Upper lobe of left lung (tissue), 6 donors: ENCODE measurements at places on chromosomes 5 and 9.

- no peak for DNase-seq
These were observed 179.0 kb downstream of the EBF1 start for GRCh38 chr5:158920736-158921135.

DNA sequence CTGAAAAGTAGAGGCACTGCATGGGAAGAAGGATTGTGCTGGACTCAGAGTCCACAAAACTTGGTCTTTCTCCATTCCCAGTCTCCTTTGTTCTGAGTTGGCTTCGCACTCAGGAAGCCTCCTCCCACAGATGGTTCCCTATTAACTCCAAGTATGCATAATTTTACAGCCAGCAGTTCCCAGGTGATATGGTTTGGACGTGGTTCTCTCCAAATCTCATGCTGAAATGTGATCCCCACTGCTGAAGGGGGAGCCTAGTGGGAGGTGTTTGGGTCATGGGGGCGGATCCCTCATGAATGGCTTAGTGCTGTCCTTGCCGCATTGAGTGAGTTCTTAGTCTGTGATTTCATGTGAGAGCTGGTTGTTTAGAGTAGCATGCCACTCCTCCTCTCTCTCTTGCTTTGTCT lies 86.6 kb downstream of the FEM1C start:
- peak; percentile 56 for DNase-seq

DNA sequence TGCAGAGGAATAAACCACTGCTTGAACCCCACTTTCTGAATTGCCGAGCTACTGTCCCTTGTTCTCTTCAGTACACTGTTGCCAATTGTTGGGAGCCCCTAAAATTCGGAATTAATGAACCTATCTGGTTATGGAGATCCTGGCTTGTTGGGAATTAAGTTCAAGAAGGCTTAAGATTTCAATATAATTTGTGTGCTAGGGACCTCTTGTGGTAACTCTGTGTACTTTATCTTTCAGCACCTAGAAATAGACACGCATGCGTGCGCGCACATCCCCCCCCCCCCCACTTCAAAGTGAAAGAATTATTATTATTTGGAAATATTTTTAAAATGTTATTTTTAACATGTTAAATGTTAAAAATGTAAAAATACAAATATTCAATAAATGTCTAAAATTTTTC lies 53.3 kb upstream of the FAM169A start:
- no peak for DNase-seq

GRCh38 chr9:68995776-68996175 lies 18.1 kb downstream of the PRKACG start:
- DNase-seq = no peak

DNA sequence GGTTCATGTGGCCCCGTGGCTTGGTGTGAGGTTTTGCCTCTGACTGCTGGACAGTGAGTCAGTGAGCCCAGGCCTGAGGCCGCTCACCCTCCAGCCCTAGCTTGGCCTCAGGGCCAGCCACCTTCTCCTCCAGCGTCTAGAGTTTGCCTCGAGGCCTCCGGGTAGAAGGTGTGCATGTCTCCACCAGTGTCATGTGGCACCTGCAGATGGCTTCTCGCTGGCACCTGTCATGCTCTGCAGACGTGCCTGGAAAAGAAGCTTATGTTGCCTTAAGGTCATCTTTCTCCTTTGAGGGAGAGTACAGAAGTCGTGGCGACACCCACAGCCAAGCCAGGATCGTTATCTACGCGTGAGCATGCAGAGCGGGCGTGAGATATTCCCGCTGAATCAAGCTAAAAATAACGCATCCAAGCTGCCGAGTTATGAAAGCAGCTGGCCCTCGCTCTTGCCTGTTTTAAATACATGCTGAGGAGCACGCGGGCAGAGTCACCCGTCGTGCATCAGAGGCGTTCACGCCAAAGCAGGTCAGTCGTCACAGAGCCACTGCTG lies 79.7 kb upstream of the FCN2 start:
- peak; percentile 44 for DNase-seq

DNA sequence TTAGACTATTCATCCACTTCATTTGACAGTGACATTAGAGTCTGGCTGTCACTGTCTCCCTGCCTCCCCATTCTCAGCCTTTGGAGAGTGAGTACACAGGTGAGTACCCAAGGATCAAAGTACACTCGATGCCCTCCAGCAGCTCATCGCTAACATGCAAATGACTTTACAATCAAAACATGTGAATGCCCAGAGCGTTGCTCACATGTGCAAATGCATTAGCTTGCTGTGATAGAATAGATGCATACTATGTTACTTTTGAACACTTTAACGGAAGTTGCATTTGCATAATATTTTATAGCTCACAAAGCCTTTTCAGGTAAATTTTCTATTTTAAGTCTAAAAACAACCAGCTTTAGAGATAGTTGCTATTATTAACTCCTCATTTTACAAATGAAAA lies 107.6 kb downstream of the SYK start:
- no peak for DNase-seq

- DNase-seq = no peak
These were observed 1.0 kb upstream of the MXD3 start for GRCh38 chr5:177312649-177313181.

DNA sequence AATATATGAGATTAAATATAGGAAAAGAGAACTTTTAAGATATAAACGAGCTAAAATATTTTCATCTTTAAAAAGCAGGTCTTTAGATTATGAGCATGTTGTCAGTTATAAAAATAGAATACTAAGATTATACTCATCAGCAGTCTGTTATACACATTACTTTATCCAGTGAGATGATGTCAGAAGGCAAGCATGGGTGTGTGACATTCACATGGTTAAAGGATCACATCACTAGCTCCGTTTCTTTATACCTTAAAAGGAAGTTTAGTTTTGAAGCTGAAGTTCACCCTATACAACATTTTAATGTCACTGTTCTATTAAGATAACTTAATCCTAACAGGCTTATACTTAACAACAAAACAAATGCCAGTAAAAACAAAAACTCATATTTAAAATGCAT lies 59.6 kb downstream of the RICTOR start:
- DNase-seq = no peak

- DNase-seq = peak; percentile 14
These were observed 178.8 kb downstream of the GAPVD1 start for GRCh38 chr9:125440411-125440810.

- DNase-seq = no peak
These were observed 43.7 kb upstream of the ITGA1 start for GRCh38 chr5:52743970-52744369.

GRCh38 chr5:149403923-149404745 lies 25.0 kb upstream of the IL17B start:
- DNase-seq = no peak

DNA sequence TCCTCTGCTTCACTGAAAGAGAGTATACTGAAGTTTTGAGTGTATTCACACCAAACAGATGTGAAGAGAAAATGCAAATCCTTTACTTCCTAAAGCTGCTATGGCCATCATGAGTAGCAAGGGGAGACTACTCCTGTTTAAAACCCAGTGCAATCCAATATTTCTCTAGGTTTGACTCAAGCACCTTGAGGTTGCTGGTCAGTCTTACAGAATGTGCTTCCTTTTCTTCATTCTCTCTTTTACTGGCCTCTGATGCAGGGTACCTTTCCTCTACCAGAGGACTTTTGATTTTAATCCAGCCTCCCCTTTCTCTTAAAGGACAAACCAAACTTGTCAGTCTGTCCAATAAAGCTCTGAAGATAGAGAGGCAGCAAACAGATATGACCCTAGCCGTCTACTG lies 98.1 kb upstream of the TLE4 start:
- no peak for DNase-seq

DNA sequence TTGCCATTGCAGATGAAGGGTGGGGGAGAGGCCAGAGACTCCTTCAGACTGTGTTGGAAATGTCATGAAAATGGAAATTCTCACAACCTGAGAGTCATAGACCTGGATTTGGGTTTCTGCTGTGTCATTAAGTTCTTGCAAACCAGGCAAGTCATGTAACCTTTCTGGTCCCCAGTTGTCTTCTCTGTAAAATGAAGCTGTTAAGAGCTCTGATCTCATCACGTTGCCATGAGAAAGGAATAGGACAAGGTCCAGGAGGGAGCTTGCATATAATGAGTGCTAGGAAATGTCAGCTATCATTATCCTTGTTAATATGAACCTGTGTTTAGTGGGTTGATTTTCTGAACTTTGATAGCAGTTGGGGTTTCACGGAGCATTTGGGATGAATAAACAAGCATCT lies 59.1 kb downstream of the FGF1 start:
- no peak for DNase-seq

- DNase-seq = no peak
These were observed 1.3 kb downstream of the FGF10 start for GRCh38 chr5:44387921-44388320.

GRCh38 chr5:5810461-5810860 lies 388.0 kb downstream of the ICE1 start:
- no peak for DNase-seq

- DNase-seq = no peak
These were observed 1092.0 kb downstream of the MAT2B start for GRCh38 chr5:164597293-164597900.
